ENCODE measurements at places on chromosomes 12 and 14.
A peak's percentile ranks its signal among the peaks of the same experiment; 100 is the strongest.

GRCh38 chr14:45680531-45680930 is 427.5 kb upstream of the MIS18BP1 start:
- peak; percentile 22 for DNase-seq

DNA sequence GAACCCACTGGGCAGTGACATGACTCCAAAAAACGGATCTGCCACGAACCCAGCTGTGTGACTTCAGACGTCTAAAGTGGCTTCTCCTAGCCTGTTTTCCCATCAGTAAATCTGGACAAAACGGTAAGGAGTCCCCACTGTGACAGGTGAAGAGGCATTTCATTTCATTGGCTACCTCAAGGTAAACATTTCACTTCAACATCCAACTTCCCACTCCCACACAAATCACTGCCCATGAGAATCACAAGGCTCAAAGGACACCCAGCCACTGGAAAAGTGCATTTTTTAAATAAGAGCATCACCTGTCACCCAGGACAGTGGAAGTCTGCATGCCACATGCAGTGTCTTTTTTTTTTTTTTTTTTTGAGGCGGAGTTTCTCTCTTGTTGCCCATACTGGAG is 27.9 kb downstream of the HSP90AA1 start:
- DNase-seq = no peak

GRCh38 chr12:95499772-95500171 is 25.8 kb downstream of the METAP2 start:
- no peak for DNase-seq

DNA sequence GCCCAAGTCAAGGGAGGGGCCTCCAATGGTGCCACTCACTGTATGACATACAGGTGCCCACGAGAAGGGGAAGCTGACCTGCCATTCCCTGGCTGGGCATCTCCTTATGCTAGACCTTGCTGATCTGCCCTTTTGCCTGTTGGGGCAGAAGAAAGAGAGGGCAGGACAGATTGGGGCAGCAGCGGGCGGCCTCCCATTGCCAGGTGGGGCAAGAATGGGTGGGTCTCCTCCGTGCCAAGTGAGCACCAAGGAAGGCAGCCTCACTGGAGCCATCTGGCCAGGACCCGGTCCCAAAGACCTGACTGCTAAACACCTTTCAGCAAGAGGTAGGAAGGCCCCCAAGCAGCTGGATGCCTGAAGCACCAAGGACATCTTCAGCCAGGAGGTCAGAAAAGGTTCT is 50.5 kb downstream of the PLEKHG3 start:
- DNase-seq = no peak

- peak; percentile 30 for DNase-seq
Observed at GRCh38 chr12:80709811-80710726, 2.6 kb downstream of the MYF6 start.

GRCh38 chr12:66058554-66058953 is 72.0 kb downstream of the LLPH start:
- no peak for DNase-seq

DNA sequence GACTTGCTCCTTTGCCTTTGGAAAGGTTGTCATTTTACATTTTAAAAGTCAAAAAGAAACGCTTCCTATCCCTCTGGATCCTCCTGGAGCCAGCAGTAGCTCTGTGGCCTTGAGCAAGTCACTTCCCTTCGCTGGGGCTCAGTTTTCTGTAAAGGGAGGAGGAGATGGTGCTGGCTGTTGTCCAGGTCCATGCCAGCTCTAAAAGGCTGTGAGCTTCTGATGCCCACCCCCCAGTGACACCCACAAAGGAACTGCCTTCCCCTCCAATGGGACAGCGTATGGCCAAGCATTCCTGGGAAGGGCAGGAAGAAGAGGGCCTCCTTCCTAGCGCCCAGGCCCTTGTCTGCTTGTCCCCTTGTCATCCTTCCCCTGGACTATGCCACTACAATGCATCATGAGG is 81.5 kb downstream of the NTF3 start:
- no peak for DNase-seq

DNA sequence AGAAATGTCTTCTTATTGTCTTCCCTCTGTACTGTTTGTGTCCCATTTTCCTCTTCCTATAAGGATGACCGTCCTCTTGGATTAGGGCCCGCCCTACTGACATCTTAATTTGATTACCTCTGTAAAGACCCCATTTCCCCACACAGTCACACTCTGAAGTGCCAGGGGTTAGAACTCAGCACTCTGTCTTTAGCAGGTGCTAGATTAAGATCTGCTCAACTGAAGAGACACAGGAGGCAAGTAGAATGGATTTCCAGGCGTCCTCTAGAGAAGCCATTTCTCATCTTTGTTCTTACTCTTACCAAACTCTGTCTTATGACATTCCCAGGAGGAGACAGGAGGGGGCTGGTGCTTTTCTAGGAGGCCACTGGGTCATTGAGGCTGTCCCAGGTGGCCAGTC is 50.8 kb downstream of the VCPKMT start:
- no peak for DNase-seq

GRCh38 chr12:119211884-119212283 is 33.2 kb downstream of the HSPB8 start:
- no peak for DNase-seq

DNA sequence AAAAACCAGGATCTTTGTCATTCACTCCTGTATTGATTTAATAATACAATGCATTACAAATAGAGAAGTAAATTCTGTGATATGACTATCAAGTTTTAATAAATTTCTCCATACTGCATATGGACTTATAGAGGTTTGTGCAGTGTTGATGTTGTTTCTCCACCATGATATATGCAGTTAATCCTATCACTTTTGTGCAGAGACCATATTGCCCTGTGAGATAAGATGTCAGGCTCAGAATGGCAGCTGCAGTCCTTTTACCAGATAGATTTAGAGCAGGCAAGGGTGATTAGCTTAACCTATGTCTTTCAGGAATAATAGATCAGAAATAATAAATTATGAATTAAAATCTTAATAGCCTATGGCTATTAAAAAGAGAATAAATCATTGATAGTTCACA is 38.6 kb upstream of the KCNJ8 start:
- no peak for DNase-seq

- no peak for DNase-seq
Observed at GRCh38 chr12:6212086-6212485, 11.9 kb downstream of the CD9 start.

DNA sequence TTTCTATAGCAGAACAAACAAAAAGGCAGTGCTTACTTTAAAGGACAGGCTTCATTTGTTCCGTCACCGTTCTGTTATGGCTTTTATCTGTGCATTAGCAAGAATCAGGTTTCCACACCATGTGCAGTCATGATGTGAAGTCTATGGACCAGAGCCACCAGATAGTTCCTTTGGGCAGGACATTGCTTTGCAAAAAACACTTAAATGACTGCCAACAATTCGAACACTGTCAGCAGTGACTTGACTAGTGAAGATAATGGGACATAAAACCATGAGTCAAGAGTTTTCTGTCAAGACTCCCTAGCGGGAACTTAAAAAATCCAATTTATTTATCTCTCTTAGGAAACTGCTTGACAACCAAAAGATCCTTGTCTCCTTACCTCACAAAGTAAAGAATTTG is 80.3 kb downstream of the NKX2-1 start:
- DNase-seq = no peak

DNA sequence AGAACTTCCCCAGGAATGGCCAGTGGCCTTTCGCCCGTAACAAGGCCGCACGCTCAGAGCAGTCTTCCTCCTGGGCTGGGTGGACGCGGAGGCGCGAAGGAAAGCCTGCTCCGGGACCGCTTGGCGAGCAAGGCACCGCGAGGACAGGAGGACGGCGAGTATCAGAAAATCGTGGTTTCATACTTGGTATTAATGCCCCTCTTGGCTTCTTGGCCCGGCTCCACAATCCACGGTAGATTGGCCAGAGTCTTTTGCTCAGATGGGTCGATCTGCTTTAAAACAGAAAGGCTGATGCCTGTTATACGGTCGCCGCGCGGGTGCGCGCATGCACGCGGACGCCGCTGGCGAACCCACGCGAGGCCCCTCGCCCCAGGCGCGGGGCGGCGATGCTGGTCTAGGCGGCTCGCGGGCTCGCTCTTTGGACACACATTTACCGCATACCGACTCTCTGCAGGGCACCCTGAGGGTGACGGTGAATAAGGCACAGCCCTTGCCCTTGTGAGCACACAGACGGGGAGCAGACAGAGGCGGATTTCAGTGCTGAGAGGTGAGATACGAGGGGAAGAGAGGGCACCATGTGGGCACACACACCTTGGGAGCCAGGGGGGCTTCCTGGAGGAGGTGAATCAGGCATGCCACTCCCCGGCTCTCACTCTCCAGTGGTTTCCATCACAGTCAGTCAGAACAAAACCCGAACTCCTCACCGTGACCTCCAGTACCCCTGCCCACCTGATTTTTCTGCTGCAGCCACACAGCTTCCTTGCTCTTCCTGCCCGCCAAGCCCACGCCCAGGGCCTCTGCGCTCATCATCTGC is 100.7 kb downstream of the APAF1 start:
- DNase-seq = no peak

DNA sequence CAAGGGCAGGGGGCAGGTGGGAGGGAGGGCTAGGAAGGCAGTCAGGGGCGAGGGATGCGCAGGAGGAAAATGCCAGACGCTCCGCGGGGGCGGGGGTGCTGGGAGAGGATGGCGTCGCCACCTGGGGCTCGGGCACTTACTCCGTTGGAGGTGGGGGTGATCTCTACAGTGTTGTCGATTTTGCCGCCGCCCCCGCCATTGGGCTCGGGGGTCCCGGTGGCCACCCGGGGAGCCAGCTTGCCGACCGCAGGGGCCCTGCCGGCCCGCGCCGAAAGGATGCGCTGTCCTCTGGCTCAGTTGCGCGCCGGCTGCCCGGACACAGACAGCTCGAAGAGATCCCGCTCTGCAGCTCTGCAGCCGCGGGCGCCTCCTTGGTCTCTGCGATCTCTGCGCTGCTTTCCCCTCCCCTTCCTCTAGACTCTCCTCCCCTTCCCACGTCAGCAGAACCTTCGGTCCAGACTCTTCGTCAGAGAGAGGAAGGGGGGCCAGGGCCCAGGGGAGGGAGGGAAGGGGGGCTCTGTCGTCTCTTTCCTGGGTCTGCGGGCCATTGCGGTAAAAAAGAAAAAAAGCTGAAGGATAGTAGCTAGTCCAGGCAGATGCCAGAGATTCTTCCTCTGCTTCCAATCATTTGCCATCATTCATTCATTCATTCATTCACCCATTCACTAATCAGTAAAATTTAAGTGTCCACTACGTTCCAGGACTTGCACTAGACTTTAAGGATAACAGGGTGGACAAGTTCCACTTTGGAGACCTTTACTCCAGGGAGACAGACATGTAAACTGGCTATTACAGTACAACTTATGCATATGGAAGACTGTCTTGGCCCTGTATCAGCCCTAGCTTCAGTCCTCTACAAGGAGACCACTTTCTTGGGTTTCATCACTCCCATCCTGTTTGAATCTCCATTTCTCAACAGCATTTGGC is at the start of gene SLC22A17:
SLC22A17 (minus strand) TSS at position 382 of the 927 bp plus-strand sequence.
- DNase-seq = peak; percentile 47

DNA sequence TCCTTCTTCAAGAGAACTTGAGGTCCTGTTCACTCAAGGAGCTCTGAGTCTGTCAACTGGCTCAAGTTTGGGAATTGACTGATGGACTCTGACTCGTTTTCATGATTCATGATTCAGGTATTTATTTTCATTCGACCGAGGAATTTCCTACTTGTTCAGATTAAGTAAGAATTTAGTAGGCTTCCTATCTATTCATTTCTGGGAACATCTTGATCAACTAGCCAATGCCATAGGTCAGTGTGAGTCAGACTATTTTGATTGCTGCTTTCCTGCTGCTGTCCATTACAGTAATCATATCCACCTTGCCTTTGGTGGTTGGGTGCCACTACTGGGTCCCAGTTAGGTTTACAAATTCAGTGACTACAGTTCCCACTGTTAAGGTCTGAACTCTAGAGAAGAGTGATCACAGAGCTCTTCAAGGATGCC is 6.1 kb downstream of the FAM186A start:
- no peak for DNase-seq

GRCh38 chr14:73873660-73874059 is 13.0 kb upstream of the ZNF410 start:
- no peak for DNase-seq

DNA sequence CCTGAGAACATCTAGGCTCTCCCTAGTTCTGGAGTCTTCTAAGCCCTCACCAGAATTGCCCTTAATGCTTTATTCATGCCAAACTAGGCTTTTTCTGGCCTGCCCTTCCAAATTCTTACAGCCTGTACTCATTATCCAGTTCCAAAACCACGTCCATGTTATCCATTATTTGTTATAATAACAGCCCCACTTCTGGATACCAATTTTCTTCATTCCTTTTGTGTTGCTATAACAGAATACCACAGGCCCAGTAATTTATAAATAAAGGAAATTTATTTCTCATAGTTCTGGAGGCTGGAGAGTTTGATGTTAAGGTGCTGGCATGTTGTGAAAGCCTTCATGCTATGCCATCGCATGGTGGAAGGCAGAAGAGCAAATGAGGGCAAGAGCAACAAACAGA is 68.0 kb upstream of the AMIGO2 start:
- no peak for DNase-seq

- no peak for DNase-seq
Observed at GRCh38 chr12:7161327-7161726, 28.2 kb upstream of the PEX5 start.

- DNase-seq = no peak
Observed at GRCh38 chr12:91380631-91381030, 198.0 kb upstream of the DCN start.

- DNase-seq = no peak
Observed at GRCh38 chr12:114090211-114090610, 124.1 kb upstream of the RBM19 start.

- no peak for DNase-seq
Observed at GRCh38 chr14:68784978-68785533, 7.8 kb downstream of the ZFP36L1 start.

DNA sequence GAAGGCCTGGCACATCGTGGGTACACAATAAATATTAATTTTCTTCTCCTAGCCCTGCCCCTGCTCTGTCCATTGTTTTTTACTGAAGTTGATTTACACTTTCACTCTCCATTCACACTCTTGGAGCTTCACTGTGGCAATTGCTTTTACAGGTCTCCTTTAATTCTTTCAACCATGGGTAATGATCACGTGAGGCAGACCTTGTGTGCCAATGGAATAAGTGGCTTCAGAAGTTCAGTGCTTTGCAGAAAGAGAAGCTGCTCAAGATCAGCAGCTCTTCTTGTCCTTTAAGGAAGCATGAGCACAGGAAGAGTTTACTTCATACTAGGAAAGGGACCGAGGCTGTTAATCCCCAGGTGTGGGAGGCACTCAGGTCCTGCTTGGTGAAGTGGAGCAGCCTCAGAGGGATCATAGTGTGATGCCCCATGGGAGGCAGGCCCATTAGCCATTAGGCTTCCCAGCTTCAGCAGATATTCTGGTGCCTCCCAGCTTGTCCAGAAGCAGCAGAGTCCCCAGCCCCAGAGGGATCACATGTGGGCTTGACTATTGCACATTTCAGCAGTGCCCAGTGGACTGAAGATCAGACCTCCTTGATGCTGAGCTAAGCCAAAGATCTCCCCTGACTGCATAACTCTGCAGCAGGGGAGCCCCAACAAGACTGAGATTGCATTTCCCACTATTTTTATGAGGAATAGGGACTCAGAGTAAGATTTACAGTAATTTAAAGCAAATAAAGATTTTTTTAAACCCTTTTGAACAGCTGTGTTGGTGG is 5.0 kb upstream of the SLC35F4 start:
- DNase-seq = no peak

Data from HAP-1 (cell line).